ENCODE measurements at places on chromosomes 4 and X.

DNA sequence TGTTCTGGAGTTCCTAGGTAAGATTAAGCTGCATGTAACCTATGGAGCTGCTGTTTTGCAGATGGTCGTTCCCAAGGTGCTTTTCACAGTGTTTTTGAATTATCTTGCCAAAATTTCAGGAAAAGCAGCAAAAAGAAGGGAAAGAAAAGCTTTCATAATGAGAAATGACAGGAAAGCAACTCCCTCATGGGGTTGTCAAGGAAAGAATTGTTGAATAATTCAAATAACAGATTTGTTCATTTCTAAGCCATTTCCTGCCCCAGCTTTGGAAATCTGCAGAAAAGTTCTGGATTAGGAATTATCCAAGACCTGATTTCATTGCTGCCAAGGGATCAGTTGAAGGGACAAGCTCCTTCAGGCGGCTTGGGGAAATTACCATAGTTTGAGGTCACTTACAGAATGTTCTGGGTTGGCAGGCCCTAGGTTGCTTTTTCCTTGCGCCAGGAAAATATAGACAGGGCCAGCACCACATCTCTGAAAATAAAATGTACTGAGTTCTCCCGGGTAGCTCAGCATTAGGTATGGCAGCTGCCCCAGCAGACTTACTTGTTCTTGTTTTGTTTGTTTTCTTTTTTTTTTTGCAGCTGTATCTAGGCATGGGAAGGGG lies 354.7 kb downstream of the STIM2 start:
- no peak for DNase-seq

GRCh38 chrX:40579900-40580536 lies 752 bp upstream of the ATP6AP2 start:
- no peak for DNase-seq

DNA sequence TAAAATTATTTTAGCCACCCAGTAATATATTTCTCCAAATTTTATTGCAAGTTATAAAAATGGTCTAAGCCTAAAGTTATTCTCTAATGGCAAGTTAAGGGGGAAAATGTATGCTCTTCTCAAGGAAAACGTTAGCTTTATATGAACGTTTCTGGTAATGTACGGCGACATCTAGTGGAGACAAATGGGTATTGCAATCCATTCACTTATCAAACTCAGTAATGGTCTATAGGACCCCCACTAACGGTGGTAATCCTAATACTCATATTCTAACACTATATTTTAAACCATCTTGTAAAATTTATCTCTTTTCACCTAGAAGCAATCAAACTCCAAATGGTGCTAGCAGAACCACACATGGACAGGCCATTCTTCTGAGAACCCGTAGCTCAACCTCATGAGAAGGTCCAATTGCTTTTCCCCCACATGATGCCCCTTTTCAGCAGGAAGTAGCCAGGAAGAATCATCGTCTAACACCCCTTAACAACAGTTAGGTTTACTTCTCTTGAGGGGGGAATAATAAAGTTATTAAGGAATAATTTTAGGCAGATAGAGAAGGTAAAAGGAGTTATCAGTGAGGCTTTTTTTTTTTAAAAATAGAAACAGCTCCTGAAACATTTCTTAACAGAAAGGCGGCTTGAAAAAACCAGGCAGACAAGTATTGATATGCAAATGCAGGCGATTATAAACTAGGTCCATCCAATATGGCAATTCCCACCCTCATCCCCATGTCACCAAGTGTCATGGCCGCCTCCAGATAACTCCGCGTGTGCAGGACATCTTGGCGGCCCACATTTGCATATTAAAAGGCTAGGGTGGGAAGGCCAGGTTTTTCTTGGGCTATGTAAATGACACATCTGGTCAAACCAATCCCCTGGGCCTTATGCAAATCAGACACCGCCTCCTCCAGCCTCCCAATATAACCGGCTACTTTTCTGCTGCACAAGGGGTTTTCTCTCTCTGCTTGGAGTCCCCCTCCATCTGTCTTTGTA lies 35.0 kb downstream of the NUDT11 start:
- no peak for DNase-seq

DNA sequence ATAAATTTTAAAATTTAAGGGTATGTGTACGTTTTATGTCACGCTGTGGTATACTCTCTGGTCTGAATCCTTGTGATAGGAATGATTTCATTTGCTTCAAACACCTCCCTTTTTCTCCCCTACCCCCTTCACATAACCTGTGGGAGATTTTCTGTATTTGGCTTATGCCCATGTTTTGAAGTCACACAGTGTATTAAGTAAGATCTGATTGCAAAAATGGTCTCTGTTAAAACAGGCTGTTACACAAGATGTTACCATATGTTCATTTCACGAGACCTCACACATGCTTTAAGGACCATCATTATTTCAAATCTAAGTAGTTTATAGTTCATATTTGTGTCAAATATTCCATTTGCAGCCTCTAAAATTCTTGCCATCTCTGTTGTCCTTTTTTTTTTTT lies 63.5 kb downstream of the TMEM131L start:
- DNase-seq = no peak

GRCh38 chr4:146236216-146236615 lies 21.9 kb downstream of the REELD1 start:
- no peak for DNase-seq
